T-cell (primary cell): ENCODE measurements at places on chromosomes 5 and 9. TPM values are rescaled to one million over a fixed set of nuclear protein-coding genes. Genes with fewer than 3 reads are reported as not detected.

SLC45A2 gene
- total RNA-seq, result not detected

GRCh38 chr5:84304599-84304998, 80.1 kb downstream of the EDIL3 start:
- DNase-seq, result no peak

- no peak for DNase-seq
Measured at GRCh38 chr5:155299386-155300005, 285.9 kb downstream of the KIF4B start.

UAP1L1 gene
- 22.5 TPM for total RNA-seq

DNA sequence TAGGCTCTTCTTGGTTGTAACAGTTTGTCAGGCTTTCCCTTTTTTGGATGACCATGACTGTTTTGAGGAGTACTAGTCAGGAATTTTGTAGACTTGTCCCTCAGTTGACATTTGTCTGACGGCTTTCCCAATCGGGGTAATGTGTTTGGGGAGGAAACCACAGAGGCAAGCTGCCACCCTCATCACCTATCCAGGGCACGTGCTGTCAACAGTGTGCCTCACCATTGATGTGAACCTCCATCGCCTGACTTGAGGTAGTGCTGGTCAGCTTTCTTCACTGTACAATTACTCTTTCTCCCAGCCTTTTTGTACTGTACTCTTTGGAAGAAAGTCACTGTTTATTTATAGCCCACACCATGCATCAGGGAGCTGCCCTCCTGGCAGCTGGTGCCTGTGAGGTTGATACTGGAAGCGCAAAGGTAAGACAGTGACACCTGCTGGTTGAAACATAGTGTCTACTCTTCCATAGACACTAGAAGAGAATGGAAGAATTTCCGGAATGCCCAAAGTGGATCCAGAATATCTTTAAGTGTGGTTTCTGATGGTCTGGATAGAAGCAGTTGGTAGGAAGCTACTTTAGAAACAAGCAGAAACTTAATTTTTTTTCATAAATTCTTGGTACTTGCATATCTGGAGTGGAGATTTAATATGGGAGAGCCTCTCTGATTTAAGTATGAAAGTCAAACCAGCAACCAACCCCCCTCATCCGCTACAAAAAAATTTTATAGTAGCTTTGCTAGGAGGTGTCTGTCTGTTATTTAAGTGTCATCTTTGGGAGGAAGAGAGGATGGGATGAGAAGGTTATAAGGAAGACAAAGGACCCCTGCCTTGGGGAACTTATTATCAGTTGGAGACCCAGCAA, 69.3 kb downstream of the SNX30 start:
- no peak for DNase-seq

GRCh38 chr5:77087484-77088261, 588 bp upstream of the ZBED3 start:
- DNase-seq, result no peak

DDX4 gene
- not detected for total RNA-seq

- no peak for DNase-seq
Measured at GRCh38 chr9:112864403-112864802, 26.3 kb downstream of the SLC46A2 start.

GRCh38 chr5:87776785-87777184, 364.1 kb upstream of the CCNH start:
- no peak for DNase-seq

GMCL2 gene
- total RNA-seq, result not detected

PDZD2 gene
- total RNA-seq, result 0.66 TPM

GRCh38 chr5:124454081-124454480, 292.4 kb downstream of the ZNF608 start:
- DNase-seq, result no peak

DNA sequence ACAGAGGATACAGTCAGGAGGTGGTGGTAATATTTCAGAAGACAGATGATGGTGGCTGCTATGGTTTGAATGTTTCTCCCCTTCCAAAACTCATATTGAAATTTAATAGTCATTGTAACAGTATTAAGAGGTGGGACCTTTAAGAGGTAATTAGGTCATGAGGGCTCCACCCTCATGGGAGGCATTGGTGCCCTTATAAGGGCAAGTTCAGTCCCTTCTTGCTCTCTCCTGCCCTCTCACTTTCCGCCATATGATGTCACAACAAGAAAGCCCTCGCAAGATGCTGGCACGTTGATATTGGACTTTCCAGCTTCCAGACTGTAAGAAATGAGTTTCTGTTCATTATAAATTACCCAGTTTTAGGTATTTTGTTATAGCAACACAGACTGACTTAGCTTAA, 274.9 kb downstream of the PDE4D start:
- DNase-seq, result no peak

CCL21 gene
- not detected for total RNA-seq

DNA sequence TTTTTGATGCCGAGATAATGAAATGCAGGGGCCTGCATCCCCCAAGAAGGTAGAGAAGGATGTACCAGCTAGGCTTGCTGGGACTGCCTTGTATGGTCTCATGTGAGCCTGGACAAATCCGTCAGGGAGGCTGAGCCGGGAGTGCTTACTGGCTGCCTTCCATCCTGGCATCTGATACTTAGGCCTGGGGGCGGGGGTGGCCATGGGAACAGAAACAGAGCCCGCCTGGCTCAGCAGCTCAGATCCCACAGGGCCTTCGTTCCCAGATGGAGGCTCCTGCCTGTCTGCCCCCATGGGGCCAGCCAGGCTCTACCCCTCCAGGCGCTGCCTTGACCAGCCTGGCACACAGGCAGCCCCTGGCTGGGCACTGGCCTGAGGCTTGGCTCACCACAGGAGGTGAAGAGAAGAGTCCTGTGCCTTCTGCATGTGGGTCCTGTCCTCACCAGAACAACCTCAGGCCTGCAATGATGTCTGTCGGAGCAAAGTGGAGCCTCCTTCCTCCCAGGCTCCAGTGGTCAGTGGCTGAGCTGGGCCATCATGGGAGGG, 10.5 kb upstream of the SPATA31E1 start:
- DNase-seq, result no peak

HK3 gene
- total RNA-seq, result 0.44 TPM

AK1 gene
- 48.8 TPM for total RNA-seq

DNA sequence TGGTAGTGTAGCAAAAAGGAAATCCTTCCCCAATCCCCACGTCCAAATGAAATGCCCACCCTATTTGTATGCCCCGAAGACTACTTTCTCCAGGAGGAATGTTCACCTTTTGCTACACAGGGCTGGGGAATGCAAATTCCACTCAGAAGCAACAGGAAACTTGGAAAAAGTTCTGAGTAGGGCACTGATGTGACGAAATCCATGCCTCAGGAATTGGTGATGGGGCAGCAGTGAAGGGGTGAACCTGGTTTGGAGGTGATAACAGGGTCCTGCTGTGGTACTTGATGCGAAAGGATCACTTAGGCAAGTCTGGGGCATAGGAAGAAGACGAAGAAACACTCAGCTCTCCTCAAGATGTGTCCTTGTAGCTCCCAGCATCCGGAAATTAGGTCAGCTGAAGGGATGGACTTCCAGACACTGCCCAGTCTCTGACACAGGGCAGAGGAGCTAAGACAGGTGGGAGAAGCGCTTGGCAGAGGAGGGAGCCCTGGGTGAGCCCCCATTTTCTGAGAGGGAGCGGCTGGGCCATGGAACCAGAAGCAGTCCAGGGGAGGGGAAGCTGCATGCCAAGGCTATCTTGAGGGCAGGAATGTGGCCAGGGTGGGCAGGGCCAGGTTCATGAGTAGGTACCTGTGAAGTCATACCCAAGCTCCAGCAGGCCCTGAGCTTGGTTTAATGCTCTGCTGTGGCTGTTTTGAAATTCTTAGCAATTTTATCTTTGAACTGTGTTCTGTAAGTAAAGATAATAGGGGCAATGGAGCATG, 22.2 kb upstream of the MVB12B start:
- DNase-seq, result no peak

DNA sequence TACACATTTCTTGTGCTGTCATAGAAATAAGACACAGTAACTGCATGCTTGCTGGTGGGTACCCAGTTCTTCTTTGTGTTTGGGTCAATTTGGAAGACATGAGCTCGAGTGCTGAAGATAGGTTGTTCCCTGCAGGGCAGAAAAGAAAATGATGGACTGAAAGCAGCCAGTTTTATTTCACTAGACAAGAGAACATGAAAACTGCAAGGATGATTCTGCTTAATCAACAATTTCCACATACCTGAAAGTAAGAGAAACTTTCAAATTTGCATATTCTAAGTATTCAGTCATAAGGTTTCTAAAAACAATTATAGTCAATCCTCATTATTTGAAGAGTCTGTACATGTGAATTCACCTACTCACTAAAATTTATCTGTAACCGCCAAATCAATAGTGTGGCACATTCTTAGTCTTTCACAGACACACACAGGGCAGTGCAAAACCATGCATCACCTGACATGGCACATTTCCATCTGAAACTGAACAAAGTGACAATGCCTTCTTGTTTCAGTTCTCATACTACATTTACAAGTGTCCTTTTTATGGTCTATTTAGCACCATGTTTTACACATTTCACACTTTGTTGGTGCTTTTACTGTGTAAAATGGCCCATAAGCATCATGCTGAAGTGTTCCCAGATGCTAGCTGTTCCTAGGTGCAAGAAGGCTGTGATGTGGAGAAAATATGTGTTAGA, 56.9 kb downstream of the HOMER1 start:
- no peak for DNase-seq
